ENCODE measurements at places on chromosomes 1 and 21.

DNA sequence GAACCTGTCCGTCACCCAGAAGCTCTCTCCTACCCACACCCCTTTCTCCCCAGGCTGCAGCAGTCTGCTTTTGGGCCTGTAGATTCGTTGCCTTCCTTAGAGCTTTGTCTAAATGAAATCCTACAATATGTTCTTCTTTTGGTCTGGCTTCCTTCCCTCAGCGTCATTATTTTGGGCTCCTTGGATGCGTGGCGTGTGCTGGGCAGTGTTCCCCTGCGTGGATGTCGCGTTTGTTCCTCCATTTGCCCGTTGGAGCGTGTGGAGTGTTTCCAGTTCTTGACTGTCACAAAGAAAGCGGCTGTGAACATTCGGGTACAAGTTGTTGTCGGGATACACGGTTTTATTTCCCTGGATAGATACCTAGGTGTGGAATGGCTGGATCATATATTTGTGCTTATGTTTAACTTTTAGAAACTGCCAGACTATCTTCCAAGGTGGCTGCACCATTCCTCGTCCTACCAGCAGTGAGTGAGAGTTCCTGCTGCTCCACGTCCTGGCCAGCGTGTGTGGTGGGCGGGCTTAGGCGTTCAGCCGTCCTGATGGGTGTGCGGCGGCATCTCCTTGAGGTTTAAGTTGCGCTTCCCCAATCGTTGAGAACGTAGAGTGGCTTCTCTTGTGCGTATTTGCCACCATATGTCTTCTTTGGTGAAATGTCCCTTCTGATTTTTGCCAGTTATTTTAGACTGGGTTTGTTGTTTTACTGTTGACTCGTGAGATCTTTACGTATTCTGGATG lies 31.7 kb downstream of the SKI start:
- DNase-seq, result no peak

GRCh38 chr1:76124196-76124595 lies 49.6 kb downstream of the ST6GALNAC3 start:
- DNase-seq, result no peak

- DNase-seq, result no peak
Observed at GRCh38 chr1:162756523-162756922, 34.0 kb upstream of the HSD17B7 start.

DNA sequence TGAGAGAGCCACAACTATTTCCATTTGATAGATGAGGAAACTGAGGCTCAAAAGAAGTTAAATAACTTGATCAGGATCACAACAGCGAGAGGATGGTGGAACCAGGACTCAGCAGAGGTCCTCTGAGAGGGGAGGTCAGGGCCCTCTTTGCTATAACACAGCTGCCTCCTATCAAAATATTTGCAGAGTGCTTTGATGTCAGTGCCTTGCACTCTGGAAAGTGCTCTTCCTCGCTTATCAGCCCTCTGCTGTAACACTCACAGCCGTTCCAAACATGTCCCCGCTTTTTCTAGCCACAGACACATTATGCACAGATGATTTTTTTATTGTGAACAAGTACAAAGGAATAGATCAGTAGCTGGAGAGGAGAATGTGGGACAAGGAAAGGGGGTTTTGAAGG lies 71.8 kb upstream of the ARHGAP29 start:
- DNase-seq, result no peak

DNA sequence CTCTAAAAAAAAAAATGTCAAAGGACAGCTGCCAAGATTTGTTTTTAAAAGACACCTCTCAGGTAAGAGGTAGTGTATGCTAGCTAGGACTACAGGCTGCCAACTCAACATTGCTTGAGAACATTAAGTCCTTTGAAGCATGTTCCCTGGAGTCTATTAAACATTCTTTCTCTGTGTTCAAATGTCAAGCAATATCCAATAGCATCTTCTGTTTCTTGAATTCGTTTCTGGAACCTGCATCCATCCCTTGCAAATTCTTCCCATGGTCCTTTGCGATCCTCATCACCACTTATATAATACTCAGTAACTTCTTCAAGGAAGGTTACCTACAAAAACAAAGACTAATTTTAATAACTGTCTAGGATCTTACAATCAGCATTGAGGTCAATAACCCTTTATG lies 5.6 kb downstream of the PPP1R15B start:
- no peak for DNase-seq

GRCh38 chr1:243850202-243850451 lies at the start of gene AKT3:
Gene AKT3, minus strand, starts transcription at chr1:243850243. Its CDS starts 7,073 bp downstream, at chr1:243843170.
- peak; percentile 29 for DNase-seq

- peak; percentile 87 for DNase-seq
Observed at GRCh38 chr1:54016343-54017282, 1.4 kb downstream of the LDLRAD1 start.

DNA sequence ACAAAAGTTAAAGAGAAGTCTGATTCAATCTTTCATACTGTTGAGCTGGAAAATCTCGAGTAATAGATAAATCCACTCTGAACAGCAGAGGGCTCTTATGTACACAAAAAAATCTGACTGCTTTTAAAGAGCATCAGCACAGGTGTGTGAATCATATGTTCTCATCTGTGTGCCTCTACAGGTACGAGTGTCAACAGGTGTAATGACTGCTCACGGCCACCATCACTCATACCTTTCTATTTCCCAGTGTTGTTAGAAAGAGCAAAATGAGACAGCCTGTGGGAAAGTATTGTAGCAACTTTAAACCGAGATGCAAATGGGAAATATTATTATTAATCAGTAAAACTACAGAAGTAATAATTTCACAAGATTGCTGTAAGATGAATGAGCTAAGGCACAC lies 49.0 kb upstream of the SCAF4 start:
- DNase-seq, result peak; percentile 12

DNA sequence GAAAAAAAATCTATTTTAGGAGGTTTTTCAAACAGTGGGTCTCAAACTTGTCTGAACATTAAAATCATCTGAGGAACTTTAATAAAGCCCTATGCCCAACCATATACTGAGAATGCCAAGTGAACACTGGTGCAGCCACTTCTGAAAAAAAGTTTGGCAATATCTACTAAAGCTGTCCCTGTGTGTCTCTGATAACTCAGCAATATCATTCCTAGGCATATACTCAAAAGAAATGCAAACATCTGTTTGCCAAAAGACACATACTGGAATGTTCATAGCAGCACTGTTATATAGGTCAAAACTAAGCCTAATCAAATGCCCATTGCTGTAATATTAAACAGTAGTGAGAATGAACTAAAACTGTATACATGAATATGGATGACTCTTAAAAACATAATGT lies 74.2 kb upstream of the RGS4 start:
- no peak for DNase-seq

DNA sequence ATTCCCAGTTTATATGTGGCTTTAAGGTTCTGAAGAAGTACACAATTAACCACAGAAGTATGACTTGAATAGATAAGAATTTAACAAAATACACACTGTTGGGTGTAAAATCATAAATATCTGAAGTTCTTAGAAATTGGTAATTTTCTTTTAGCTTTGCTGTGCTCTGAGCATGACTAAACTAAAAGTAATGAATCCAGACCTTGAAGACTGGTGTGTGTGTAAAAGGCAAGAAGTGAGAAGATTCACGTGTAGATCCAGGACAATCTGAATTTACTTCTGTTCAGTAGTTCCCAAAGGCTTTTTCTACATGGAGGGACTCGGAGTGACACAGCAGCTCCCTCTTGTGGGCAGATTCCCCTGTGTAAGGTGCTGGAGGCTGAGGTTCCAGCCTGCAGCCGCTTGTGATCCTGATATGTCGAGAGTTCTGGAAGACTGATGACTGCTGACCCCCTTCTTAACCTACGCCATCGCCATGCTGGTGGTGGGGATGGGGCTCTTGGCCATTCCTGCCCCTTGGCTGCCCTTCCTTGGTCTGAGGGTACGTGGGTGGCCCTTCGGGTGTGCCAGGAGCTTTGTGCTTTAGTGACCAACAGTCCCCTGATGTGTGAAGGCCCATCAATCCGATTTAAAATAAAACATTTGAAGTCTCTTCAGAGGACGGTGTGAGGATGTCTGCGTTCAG lies 62.7 kb downstream of the ADARB1 start:
- DNase-seq, result peak; percentile 90

DNA sequence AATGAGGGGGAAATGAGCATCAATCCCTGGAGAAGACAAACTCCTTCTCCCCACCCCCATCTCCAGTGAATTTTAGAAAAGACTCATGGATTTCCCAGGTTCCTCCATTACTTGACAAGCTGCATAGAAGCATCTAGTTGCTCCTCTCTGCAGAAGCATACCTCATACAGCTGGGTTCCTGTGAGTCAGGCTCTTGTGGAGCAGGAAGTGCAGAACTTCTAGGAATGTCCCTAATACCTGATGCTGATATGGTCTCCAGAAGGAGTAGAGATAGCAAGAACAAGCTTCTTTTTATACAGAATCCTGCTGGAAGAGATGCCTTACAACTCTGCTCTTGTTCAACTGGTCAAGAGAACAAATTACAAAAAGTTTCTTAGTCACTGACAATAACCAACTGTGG lies 105.5 kb downstream of the TNR start:
- DNase-seq, result no peak

GRCh38 chr21:28884481-28884880 lies 108.2 kb downstream of the LTN1 start:
- DNase-seq, result no peak

DNA sequence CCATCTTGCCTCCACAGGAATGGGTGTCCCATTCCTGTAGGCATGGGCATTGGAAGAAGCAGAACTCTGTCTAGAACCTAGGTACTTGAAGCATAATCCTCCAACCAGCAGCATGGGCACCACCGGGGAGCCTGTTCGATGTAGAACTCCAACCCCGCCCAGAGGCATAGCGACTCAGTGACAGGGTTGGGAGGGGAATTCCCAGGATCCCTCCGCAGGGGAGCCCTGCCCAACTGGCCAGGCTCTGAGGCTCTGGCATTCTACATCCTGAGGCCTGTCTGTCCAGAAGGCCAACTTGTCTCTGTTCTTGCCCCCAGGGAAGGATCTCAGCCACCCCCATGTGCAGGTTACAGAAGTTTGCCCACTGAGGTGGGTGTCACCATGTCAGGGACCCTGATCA lies 38.2 kb downstream of the CACNA1S start:
- DNase-seq, result no peak

GRCh38 chr1:167173516-167174184 lies 47.0 kb upstream of the POU2F1 start:
- no peak for DNase-seq

- no peak for DNase-seq
Observed at GRCh38 chr1:156675210-156676113, 1.7 kb downstream of the NES start.

- DNase-seq, result no peak
Observed at GRCh38 chr1:202107801-202108731, 14.7 kb upstream of the GPR37L1 start.

- no peak for DNase-seq
Observed at GRCh38 chr1:24921938-24922662, 8.0 kb downstream of the RUNX3 start.

DNA sequence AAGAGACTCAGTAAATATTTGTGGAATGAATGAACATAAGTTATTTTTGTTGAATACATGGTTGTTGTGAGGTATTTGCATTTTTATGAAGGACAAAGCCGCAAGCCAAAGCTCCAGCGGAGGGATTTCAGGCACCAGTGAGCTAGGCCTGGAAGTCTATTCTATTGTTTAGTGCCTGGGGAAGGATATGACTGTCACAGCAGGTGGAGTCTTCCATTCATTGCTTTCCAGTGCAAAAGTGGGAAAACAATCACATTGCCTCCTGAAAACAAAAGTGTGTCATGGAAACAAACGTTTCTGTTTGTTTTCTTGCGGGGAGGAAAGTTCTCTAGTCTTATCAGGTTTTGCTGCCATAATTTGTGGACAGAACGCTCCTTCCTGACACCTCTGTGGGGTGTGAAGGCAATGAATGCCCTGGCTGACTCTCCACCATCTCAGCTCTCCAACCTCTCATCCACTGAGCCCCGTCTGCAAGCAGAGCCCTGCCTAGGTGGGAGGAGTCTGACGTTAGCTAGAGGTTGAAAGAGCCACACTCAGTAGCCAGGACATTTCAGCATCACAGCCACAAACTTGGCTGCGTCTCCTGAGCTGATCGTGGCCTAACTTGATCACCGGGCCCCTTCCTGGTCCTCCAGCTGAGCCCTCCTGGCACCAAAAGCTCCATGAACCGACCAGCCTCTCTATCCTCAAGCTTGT lies 739.1 kb downstream of the MATN1 start:
- no peak for DNase-seq

DNA sequence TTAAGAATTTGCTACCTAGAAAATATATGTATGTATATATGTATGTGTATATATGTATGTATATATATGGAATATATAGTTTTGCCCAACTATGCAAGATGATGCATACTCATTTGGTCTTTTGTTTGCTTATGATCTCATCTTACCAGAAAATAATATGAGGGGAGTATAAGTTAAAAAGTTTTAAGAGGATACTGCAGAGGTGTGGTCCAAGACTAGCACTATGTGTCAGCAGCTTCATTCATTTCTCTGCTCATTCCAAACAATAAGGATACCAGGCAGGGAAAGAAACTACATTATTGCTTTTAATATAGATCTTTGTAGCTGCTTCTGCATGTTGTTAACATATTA lies 22.8 kb downstream of the RCOR3 start:
- no peak for DNase-seq

DNA sequence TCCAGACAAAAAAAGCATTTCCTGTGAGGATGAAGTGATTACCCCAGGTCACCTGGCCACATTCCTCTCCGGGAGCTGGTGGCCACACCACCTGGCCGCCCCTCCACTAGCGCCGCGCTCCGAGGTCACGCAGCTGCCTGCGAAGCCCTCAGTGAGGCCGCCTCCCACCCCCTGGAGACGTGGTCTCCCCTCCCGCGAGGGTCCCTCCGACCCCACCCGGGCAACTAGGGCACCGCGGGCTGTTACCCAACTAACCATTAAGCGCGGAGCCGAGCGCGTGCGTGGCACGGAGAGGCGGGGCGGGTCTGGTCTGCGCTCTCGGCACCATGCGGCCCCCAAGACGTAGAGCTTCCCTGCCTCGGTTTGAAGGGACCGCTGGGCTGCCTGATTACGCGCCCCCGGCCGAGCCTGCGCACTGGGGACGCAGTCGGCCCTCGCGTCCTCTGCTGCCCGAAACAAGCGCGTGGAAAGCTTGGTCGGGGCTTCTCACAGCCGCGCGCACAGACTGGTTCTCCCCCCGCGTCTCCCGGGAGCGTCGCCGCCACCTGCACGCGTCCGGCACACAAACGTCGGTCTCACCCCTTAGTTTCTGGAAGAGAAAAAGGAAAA lies 106.5 kb downstream of the SLC16A1 start:
- DNase-seq, result peak; percentile 39

DNA sequence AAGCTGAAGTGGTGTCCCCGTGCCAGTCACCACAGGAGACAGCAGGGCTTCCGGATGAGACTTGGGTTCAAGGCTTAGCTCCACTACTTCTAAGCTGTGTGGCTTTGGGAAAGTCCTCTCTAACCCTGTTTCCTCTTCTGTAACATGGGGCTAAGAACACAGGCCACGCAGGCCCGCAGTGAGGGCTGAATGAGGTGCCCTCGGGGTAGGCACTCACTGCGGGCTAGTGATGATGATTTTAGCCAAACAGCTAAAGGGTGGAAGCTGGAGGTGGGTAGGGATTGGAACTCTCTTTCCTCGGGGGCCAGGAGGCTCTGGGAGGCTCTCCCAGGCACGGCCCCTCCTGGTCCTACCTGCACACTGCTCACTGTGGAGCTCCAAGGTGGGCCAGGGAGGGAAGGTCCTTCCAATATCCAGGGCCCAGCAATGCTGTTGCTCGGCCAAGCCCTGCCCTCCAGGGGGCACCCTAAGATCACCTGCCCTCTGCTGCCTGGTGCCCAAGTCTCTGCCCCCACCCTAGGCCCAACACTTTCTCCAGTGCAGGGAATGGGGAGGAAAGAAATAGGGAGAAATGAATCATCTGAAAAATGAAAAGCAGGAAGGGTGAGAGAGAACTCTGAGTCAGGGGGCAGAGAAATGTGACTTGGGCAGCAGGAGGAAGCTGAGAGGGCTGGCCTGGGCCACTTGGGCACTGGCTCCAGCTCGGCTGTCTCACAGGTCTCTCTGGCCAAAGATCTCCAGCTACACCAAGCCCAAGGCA lies 19.2 kb upstream of the EVA1B start:
- peak; percentile 39 for DNase-seq
